Right ventricle myocardium inferior (tissue), 1 donor: ENCODE measurements at places on chromosomes 16 and 17. TPM values are rescaled to one million over a fixed set of nuclear protein-coding genes. Genes with fewer than 3 reads are reported as not detected.

Gene RUNDC3A
- 0.49 TPM for total RNA-seq

Gene KIFC3
- 55.3 TPM for total RNA-seq

Gene CCL1
- total RNA-seq = not detected

Gene GAST
- not detected for total RNA-seq
